ENCODE measurements at places on chromosomes 13 and 19.

- DNase-seq: no peak
Measured at GRCh38 chr19:9857076-9857721, 22.1 kb downstream of the PIN1 start.

- no peak for DNase-seq
Measured at GRCh38 chr13:44936246-44936645, 53.0 kb downstream of the NUFIP1 start.

- peak; percentile 84 for DNase-seq
Measured at GRCh38 chr13:62702502-62702901, 1286.9 kb upstream of the PCDH20 start.

- DNase-seq: no peak
Measured at GRCh38 chr13:72127031-72127430, 260.0 kb upstream of the DACH1 start.

DNA sequence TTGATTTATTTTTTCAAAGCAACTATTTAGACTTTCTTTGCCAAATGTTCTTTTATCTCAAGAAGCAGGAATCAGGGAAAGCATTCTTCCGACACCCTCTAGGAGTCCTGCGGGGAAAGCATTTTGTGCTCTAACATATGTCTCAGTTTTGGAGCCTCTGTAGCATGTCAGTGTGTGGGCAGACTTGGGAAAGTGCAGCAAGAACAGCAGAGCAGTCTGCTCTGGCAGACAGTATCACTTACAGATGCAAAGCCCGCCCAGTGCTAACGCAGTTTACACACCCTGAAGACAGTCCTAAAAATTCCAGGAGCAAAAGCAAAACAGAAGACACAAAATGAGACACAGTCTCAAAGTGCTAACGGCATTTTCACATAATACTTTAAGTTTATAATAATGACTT, 393.5 kb downstream of the KLF12 start:
- no peak for DNase-seq

GRCh38 chr13:87094646-87095045, 576.5 kb upstream of the SLITRK5 start:
- no peak for DNase-seq

- no peak for DNase-seq
Measured at GRCh38 chr19:32902448-32902847, 32.9 kb upstream of the SLC7A9 start.

DNA sequence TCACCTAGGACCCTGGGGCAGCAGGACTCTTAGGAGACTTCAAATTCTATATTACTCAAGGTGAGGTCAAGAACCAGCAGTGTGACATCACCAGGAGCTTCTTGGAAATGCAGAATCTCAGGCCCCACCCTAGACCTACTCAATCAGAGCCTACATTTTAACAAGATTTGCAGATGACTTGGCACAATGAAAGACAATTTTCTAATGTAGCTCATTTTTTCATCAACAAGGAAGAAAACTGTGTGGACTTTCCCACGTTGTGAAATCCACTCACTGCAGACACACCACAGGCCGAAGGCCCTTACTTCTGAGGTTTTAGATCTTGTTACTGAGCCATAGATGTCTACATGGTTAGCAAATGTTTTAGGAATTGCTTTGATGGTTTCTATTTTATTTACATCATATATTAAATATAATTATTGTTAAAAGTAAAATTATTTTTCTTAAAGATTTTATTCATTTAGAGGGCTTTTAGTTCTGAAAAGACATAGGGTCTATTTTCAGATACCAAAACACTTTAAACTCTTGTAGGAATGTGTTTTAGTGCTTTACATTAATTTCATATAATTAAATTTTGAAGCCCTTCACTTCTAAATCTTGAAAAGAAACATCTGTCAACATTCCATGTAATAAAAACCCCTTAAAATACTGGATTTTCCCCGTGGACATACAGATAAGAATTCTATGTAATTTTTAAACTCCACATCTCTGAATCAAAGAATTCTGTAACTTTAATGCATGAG, 18.5 kb upstream of the STARD13 start:
- DNase-seq: no peak

GRCh38 chr13:23450340-23451046, 17.0 kb upstream of the SACS start:
- DNase-seq: peak; percentile 5

- DNase-seq: no peak
Measured at GRCh38 chr13:112852392-112852791, 116.6 kb upstream of the MCF2L start.

- DNase-seq: no peak
Measured at GRCh38 chr19:38700902-38701454, 43.3 kb downstream of the CAPN12 start.

Measured in NCI-H146 (cell line).